ENCODE measurements at places on chromosomes 1 and 21.
A peak's percentile ranks its signal among the peaks of the same experiment; 100 is the strongest.

DNA sequence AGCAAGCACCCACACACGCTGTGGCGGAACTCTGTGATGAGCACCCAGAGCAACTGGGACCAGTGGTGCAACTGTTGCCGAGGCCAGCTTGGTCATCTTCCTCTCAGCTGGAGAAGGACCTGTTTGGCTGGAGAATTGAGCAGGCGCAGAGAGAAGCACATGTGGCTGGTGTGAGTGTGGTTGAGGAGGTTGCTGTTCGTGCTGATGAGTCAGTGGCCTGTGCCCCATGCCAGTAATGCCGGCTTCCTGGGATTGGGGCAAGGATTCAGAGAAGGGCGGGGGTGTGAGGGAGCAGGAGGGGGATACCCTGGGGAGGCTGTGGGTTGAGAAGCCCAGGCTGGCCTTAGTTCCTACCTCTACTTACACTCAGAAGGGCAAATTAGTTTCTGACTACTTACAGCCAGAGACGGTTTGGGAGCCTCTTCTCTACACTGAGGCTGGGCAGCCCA, 57.5 kb upstream of the EPS8L3 start:
- peak; percentile 37 for DNase-seq

DNA sequence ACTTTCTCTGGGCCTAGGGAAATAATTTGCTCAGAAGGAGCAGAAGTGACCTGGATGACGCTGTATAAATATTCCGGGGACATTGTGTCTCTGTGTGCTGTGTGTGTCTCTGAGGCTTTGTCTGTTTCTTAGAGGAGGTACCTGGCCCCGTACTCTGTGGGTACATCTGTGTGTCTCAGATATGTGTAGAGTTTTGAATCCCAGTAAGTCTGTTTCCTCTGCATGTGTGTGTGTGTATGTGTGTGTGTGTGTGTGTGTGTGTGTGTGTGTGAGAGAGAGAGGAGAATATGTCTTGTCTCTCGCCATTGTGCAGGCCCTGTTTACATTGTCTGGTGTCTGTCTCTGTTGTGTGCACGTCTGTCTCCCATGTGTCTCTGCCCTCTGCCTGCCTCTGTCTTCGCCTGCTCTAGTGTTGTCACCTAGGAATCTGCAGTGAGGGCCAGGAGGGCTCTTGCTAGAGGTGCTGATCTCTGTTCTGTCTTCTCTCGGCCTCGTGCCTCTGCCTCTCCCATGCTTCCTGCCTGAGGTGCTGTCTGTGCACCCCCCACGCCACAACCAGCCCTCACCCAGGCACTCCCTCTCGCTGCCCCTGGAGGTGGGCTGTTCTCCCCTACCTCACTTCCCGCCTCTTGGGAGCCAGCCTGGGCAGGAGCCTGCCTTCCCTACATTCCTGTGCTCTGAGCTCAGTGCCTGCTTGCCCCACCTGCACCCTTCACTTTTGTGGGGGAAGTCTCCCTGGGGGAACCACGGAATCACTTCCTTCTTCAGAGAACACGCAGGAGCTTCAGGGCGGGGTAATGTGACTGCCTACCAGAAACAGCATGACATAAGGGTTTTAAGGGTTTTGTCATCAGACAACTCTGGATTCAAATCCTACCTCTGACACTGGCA, 5.9 kb downstream of the MAP7D1 start:
- DNase-seq: no peak

DNA sequence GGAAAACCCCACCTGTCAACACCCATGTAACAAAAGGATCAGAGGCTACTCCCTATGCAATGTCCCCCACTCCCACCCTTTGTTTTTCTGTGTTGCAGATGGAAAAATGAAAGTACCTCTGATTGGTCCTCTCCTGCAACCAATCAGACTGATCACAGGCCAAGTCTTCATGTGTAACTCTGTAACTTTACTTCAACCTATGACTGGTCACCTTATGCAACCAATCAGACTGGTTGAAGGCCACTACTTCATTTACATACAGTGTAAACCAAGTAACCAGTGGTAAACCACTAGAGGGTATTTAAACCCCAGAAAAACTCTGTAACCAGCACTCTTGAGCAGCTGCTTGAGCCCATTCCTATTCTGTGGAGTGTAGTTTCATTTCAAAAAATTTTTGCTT, 266.3 kb upstream of the OLFM3 start:
- no peak for DNase-seq

DNA sequence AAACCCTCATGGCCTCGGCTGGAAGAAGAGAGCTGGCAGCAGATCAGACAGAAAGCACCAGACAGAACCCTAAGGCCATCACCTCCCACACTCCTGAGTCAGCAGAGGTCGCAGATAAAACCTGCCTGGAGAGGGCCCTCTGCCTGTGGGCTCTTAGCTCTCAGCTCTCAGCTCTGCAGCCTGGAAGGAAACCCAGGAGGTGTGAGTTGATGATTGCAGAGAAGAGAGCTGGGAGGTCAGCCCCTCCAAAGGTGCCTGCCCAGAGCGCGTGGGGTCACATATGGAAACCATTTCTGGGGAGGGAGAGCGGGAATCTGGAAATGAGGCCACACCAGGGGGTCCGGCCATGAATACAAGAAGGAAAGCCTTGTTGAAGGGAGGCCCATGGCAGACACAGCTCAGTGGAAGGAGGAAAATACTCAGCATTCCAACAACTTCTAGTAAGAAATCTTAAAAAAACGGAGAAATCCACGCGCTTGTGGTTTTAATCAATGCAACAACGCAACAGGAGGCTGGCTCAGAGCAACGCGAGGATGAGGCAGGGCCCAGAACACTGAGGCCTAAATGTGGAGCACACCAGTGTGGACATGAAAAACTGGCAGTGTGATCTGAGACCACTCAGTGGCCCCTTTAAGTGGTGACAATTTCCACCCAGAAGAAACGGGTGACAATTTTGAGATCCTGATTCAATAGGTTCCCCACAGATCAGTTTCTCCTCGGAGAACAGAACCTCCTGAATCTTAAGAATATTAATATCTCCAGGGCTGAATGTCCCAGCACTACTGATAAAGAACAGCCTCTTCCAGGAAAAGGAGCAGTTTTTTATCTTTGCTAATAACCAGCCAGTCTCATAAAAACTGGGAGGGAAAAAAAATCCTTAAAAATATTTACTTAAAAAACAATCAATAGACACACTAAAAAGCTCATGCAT, 45.7 kb downstream of the PSMG1 start:
- peak; percentile 64 for DNase-seq

GRCh38 chr1:151680826-151681225, 35.8 kb downstream of the CELF3 start:
- no peak for DNase-seq

DNA sequence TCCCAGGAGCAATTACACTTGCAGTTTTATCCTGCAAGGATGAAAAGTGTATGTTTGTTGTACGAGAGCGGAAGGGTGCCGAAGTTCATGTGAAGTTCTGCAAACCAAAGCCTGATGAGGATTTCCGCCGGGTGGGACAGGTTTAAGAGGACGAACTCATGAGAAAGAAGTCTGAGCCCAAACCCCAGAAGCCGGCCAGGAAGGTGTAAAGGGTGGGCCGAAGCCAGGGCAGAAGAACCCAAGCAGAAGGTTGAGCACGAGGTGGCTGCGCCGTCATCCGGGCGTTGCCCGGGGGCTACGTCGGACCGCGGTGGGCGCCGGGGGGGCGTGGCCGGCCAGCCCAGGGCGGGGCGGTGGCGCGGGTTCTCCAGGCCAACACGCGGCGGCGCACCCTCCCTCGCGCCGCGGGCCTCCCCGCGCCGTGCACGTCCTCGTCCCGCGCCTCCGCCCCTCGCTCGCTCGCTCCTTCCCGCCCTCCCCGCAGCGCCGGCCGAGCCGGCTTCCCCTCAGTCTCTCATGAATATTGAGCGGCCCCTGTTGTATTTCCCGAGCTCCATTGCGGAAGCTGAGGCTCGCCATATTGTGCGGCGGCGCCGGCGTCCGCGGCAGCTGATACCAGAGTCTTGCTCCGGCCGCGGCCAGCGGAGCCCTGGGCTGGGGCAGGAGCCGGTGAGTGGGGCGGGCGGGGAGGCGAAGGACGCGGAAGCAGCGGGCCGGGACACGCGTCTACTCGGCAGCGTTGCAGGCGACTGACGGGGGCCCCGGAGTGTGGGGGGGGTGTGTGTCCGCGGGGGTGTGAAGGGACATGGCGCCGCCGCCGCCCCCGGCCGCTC, at the start of gene RNF2:
TSS of gene RNF2 (plus strand) at position 578 of the 833 bp plus-strand sequence. CDS start 41,996 bp downstream, outside the sequence.
- peak; percentile 94 for DNase-seq

DNA sequence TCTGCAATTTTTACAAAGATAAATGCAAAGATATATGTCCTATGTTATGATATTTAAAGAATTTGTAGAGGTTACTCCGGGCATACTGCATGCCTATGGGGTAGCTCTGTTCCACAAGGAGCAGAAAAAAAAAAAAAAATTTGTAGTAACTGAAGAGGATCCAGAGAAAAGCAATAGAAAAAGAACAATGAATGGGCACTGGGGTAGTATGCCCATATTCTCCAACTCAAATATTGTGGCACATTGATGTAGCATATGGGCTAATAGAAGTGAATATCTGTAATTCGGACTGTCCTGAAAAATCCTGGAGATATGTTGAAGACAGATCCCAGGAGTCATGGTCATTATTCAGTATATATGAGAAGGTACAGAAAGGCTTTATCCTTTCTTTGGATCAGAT, 1.1 kb upstream of the AKIRIN1 start:
- no peak for DNase-seq

- DNase-seq: no peak
Measured at GRCh38 chr1:208100106-208100505, 144.1 kb downstream of the PLXNA2 start.

- DNase-seq: no peak
Measured at GRCh38 chr1:152967201-152967600, 3.2 kb upstream of the SPRR4 start.

DNA sequence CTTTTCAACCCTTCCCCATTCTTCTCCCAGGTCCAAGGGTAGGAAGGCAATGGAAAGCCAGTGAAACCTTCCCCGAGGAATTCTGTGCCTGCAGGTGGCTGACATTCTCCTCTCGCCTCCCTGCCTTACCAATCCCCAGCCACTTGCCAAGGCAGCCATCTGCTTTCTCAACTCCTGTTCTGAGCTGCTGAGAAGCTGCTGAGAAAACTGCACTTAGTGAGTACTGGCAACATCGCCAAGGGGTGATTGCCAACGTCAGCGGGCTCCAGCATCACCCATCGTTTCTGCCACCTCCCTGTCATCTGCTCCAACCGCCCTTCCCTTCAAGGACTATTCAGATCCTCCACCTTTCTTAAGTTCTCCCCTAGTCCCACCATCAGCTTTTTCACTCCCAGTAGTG, 106.0 kb downstream of the PTPRU start:
- no peak for DNase-seq

- DNase-seq: no peak
Measured at GRCh38 chr1:63920154-63921117, 146.6 kb downstream of the ROR1 start.

DNA sequence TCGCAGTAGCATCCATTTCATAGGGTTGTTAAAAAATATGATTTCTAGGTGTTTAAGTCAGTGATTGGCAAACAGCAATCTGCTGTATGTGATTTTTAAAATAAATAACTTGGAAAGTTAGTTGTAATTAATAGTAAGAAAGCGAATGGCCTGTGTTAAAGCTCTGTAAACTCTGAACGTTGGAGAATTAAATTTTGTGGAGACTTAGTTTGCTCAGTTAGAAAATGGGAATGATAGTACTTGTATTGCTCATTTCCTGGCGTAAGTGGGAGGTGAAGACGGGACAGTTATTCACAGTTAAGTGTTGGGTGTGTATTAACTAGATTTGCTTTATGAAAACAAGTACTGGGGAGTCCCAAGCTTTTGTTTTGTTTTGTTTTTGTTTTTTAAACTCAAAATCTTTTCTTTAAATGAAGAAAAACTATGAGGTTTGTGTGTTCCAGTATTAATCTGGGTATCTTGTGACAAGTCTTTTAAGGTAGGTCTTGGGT, 995 bp downstream of the CACYBP start:
- DNase-seq: no peak

GRCh38 chr1:163361123-163361934, 39.6 kb downstream of the NUF2 start:
- DNase-seq: peak; percentile 49

DNA sequence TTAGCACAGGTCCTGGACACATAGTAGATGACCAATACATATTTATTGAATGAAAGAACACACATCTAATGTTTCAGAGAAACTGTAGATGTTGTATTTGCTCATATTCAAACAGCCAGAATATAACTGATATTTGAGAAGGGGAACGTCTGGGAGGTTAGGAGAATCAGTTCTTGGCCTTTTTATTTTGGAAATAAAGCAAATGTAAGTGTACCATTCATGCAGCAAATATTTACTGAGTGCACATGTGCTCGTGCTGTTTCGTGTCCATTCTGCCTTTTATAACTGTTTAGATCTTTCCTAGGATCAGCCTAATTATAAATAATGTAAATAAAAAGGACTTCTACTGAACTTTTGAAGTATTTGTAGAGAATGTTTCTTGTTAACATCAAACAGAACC, 103.8 kb downstream of the GREM2 start:
- no peak for DNase-seq

GRCh38 chr1:43348809-43349593, 9.8 kb upstream of the CDC20 start:
- peak; percentile 99 for DNase-seq

- DNase-seq: no peak
Measured at GRCh38 chr1:2629627-2630497, 3.0 kb downstream of the MMEL1 start.

DNA sequence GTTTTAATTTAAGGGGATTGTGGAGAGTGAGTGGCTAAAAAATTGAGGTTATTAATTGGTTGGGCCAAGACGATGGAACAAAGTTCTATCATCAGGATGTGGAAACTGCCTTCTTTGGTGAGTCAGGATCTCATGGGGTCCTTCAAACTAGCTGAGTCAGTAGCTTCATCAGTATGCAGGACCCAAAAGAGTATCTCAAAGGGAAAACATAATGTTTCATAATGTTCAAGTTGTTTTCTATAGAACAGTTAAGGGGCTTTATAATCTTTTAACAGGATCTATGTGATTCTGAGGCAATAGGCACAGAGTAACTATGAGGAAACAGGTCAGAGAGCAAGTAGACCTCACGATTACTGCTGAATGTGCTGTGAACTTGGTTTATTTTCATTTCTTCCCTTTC, 3.2 kb upstream of the OLFML2B start:
- DNase-seq: no peak

- DNase-seq: no peak
Measured at GRCh38 chr1:165854101-165854845, 26.9 kb downstream of the UCK2 start.

DNA sequence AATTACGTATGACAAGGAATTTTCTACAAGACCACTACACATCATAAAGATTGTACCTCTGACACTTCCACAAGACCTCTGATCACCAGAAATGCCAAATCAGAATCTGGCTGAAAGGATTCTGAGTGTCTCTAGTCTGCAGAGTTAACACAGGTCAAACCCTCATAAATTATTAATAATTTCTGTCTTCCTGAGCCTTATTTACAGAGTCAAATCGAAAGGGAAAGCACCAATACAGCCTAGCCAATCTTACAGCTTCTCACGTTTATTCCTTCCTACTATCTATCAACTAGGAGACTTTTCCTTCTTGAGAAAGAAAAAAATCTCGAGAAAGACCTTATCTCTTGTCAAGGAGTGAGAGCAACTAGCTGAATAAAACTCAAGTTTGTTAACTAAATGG, 2151.6 kb downstream of the MRPL39 start:
- no peak for DNase-seq

- DNase-seq: no peak
Measured at GRCh38 chr1:1260843-1261560, 12.7 kb downstream of the UBE2J2 start.
